ENCODE measurements at places on chromosomes 16 and 17.

DNA sequence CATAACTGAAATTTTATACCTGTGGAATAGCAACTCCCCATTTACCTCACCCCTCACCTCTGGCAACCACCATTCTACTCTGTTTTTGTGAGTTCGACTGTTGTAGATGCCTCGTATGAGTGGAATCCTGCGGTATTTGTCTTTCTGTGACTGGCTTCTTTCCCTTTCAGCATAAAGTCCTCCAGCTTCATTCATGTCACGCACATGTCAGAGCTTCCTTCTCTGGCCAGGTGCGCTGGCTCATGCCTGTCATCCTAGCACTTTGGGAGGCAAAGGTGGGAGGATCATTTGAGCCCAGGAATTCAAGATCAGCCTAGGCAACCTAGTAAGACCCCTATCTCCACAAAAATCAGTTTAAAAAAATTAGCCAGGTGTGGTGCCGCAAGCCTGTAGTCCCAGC is 278.4 kb downstream of the PARN start:
- DNase-seq, result no peak

DNA sequence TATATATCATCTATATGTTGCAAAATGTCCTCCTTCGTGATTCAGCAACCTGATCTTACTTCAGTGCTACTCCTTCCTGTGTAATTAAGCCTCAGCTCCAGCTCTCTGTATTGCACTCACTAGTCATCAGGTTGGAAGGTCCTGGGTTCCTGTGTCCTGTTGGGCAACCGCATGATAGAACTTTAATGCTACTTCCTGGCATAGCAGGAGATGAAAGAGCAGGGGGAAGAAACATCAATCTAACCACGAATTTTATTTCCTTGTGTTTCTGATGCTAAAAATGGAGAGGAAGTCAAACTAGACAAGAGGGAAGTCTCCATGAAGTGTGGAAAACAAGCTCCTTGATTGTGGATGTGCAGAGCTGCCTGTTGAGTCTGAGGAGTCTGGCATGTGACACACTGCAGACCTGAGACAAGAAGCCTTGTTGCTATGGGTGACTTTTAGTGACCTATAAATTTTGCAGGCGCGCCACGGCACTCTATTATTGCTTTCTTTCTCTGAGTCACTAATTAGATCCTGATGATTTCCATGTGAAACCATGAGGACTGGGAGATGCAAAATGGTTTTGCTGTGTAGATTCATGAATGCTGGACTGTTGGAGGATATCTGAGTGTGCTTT is 25.6 kb downstream of the IGSF6 start:
- no peak for DNase-seq

GRCh38 chr16:12535535-12536411 is 267.9 kb downstream of the CPPED1 start:
- no peak for DNase-seq

DNA sequence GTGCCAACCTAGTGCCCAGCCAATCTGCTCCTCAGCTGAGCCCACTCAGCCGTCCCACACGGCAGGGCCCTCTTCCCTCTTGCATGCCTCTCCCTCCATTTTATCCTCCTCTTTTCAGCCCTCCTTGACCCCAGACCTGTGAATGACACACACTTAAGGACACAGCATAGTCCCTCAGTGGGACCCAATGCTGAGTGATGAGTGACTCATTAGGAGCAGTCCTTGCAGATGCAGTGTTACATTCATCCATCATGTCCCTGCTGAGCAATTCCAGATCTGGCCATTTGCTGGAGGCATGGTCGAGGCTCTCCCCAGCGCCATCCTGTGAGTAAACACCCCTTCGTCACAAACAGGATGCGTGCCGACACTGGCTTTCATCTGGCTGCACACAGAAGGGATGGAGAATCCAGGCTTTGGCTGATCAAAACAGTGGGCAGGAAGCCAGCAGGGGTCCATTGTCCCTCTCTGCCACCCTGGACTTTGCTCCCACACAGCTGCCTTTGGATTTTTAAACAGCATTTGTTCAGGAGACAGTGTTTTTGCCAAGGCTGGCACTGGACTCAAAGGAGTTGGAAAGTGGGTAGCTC is 122.6 kb downstream of the AXIN2 start:
- no peak for DNase-seq

DNA sequence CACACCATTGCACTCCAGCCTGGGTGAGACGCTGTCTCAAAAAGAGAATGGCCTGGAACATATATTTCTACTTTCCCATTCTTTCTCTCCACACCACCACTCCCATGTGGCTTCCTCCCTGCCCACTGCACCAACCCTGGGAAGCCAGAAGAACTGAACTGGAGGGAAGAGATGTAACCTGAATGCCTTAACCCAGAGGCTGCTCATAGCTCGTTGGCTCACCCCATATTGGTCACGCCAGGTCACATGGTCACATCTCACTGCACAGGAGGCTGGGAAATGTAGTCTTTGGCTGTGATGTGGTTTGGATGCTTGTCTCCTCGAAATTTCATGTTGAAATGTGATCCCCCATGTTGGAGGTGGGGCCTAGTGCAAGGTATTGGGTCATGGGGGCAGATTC is 5.9 kb upstream of the DNAH17 start:
- no peak for DNase-seq

GRCh38 chr16:81921843-81922584 is 89.3 kb downstream of the SDR42E1 start:
- no peak for DNase-seq

GRCh38 chr16:23040246-23040645 is 109.0 kb downstream of the USP31 start:
- DNase-seq, result no peak

DNA sequence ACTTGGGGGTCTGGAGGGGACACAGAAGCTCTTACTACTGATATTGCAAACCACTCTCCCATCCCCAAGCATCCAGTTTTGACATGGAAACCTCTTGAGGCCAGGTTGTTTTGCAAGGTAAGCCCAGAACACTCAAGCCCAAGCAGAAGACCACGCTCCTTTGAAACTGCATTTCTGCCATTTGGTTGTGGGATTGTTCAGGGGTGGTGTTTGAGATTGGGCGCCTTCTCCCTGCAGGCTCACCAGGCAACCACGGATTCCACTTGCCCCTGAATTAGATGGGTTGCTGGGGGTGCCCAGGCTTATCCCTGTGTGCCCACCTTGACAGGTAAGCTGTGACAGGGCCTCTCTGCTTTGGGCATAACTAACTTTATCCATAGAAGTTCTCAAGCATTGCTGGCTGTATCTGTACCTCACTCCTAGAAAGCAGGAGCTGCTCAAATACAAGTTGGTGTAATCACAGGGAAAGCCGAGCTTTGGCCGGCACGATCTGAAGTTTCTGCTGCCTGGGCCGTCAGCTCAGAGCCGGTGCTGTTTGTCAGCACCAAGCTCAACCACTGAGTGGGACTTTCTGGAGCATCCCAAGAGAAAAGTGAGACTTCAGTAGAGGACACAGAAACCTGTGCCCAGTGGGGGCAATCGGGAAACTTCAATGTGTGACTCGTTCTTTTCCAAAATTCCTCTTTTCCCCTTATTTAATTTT is 93.6 kb downstream of the CYLD start:
- DNase-seq, result no peak

GRCh38 chr16:66651965-66652364 is 44.6 kb downstream of the CMTM4 start:
- DNase-seq, result no peak

GRCh38 chr16:87930456-87930855 is 5.9 kb downstream of the CA5A start:
- DNase-seq, result no peak

- DNase-seq, result no peak
Measured at GRCh38 chr16:85170590-85171003, 58.3 kb upstream of the CIBAR2 start.
